ENCODE measurements at places on chromosomes 7 and 10.

DNA sequence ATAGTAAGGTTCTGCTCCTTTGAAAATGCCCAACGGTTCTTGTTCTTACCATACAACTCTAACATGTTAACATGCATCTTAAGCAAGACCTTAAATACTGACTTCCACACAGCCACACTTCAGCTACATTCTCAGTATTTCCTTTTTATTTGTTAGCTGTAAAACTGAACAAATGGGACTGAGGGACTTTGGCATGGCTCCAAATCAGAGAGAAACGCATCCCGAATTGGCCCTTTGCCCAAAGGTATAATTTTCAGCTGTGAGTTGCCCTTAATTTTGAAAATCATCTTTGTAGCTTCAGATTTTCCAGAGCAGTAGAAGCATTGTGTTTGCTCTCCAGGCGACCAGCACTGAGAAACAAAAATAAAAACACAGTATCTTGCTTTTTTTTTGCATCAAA is 56.4 kb downstream of the NEUROD6 start:
- DNase-seq: no peak

DNA sequence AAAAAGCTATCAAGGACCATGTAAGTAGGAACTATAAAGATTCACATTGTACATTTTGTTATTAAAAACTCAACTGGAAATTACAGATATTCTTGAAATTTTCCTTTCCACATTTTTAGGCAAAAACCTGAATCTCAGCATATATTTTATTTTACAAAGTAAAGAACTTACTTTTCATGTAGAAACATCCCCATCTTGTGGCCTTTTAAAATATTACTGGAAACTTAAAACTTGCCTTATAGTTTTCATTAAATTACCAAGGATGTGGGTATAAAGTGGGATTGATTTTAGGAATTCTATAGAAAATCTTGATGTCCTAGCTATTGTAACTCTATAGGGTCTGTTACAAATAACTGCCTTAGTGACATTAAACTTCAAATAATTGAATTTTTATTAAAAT is 10.6 kb downstream of the DBF4 start:
- DNase-seq: no peak

- DNase-seq: no peak
These were observed 308.4 kb downstream of the ZNF248 start for GRCh38 chr10:37549054-37549453.

GRCh38 chr10:24215196-24215595 is 6.3 kb downstream of the KIAA1217 start:
- no peak for DNase-seq

DNA sequence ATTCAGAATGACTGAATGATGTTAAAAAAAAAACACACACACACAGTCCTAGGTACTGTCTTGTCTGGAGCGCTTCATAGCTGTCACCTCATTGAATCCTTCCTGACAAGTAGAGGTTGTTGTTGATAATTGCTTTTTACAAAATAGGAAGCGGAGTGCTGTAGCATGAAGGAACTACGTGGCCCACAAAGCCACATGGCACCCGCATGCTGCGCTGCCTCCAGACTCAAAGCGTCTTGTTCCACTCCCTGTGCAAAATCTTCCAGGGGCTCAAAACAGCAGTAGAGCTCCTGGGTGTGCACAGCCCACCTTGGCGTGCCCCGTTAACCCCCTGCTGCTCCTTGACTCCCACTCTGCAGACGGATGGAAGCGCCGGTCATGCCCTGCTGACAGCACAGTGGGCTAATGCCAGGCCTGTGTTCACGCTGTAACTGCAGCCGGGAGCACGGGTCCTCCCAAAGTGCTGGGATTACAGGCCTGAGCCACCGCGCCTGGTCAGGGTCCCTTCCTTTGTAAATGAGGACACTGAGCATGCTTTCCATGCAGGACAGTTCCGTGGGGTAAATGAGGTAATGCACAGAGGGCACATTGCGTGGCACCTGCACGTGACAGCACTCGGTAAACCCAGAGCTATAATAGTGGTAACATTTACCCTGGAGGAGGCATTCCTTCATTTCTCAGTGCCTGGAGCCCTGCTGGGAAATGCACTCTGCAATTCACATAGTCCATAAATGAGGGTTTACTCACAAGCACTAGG is 91.1 kb upstream of the GNA12 start:
- DNase-seq: no peak

GRCh38 chr10:119644994-119645393 is 6.2 kb upstream of the BAG3 start:
- no peak for DNase-seq

DNA sequence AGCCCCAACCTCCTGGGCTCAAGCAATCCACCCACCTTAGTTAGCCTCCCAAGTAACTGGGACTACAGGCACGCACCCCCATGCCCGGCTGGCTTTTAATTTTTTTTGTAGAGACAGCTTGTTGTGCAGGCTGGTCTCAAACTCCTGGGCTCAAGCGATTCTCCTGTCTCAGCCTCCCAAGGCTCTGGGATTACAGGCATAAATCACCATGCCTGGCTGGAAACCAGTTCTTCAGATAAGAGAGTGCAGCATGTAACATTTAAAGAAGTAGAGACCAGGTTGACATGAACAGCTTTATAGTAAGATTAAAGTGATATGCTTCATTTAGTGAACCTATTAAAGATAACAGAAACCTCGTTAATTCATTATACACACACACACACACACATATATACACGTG is 167.9 kb upstream of the KAT6B start:
- DNase-seq: no peak

DNA sequence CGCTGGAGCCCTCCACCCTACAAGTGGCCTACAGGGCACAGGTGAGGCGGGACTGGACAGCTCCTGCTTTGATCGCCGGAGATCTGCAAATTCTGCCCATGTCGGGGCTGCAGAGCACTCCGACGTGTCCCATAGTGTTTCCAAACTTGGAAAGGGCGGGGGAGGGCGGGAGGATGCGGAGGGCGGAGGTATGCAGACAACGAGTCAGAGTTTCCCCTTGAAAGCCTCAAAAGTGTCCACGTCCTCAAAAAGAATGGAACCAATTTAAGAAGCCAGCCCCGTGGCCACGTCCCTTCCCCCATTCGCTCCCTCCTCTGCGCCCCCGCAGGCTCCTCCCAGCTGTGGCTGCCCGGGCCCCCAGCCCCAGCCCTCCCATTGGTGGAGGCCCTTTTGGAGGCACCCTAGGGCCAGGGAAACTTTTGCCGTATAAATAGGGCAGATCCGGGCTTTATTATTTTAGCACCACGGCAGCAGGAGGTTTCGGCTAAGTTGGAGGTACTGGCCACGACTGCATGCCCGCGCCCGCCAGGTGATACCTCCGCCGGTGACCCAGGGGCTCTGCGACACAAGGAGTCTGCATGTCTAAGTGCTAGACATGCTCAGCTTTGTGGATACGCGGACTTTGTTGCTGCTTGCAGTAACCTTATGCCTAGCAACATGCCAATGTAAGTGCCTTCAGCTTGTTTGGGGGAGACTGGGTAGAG is at the start of gene COL1A2:
Gene COL1A2, plus strand, starts transcription at position 459 of the 704 bp plus-strand sequence. Its CDS starts 137 bp downstream, at position 596.
- DNase-seq: no peak

- no peak for DNase-seq
These were observed at the start of gene KAZALD1 for GRCh38 chr10:101061624-101062231. Gene KAZALD1, plus strand, starts transcription at chr10:101061989. Its CDS starts 604 bp downstream, at chr10:101062593.

DNA sequence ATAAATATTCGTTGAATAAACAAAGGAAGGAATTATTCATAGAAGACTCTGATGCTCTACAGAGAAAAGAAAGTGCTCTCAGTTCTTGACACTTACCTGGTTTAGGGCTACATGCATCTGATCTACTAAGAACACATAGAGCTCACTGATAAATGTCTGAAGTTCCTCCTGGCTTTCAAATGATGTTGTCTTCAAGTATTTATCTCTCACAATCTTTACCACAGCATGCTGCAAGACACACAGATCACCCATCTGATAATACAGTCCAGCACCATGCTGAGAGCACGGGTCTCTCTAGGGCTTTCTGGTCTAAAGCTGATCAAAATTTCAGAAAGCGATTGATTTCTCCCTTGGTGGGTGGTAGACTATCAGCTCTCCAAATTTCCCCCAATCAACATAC is 44.5 kb upstream of the MRPS16 start:
- DNase-seq: no peak

DNA sequence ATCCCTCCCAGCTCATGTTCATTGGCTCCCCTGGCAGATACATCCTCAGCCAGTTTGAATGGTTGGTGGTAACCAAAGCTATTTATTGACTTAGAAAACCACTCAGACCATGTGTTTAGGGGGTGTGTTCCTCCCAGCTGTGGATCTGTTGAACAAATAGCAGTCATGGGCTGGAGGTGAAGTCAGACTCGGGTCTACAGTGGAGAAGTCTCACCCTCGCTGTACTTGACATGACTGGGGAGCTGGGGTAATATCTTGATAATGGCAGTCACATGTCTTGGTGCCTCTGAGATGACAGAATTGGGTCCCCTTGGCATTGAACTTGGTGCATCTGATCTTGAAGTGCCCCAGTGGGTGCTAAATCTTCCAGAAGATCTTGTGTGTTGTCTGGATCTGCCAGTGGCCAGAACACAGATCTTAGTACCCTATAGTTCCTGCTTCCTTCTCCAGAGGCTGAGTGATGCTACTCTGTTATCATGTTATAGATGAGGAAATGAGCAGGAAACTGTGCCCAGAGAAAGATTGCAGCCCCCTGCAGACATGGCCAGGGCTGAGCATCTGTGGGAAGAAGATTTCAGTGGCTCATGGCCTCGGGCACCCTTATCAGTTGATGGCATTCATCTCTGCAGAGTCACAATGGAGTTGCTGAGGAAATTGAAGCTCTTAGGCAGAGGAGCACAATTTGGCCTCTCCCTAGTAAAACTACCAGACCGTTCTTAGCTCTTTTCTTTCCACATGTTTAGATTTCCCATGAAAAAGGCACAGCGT is 50.4 kb downstream of the ADRA2A start:
- no peak for DNase-seq

Measured in SIG-M5 (cell line).